HCT116 (cell line): ENCODE measurements at places on chromosomes 5 and 9. TPM values are rescaled to one million over a fixed set of nuclear protein-coding genes. Genes with fewer than 3 reads are reported as not detected.

DNA sequence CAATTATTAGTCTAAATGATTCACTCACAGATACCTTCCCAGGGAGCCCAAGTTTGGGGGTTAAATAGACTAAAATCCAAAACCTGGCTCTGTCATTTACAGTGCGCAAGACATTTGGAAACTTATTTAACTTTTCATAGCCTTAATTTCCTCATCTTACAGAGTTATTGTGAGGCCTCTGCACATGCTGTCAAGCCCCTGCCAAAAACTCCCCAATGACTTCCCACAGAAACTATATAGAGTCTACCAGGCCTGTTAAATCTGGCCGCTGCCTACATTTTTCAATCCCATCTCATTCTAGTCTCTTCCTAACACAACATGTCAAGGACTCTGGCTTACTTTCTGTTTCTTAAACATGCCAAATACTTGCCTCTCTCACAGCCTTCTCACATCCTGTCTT lies 412.5 kb downstream of the ELAVL2 start:
- no peaks in the 10 kb centered on the region for H3K27me3 ChIP-seq
- no peak overlapping the region for H3K4me3 ChIP-seq
- no peak for DNase-seq
- H3K36me3 ChIP-seq = no peaks in the 10 kb centered on the region
- H3K27ac ChIP-seq = no peak overlapping the region

DNA sequence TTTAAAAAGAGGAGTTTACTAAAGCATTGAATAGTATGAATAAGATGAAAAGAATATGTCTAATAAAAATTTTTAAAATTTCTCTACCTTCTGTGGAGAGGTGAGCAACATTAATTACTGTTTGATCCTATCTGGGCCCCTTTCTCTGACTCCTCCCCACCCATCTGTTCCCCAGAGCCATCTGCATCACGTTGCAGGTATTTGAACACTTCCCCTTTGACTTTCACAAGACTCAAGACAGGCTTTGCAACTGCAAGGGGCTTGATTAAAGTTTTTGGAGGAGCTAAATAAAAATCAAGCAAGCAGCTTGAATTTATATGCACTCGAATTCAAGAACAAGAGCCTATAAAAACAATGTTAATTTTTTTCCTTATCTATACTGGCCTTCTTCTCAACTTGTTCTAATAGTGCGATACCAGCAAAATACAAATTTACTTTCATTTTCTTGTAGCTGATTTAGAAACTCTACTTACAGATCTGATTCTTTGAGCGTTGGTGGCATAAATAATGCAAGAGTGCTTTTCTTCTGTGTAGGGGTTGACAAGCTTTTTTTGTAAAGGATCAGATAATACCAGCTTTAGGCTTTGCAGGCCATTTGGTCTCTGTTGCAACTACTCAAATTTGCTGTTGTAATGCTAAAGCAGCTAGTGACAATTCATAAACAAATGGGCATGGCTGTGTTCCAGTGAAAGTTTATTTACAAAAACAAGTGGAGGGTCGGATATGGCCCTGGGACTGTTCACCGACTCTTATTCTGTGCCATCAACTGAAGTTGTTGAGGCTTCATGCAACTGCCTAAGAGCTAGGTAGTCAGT lies 21.2 kb downstream of the TXNDC8 start:
- H3K27me3 ChIP-seq = no peaks in the 10 kb centered on the region
- no peak for DNase-seq

Gene PCDHGC4
- 0.05 TPM for total RNA-seq

Gene PSAT1
- 226 TPM for total RNA-seq

Gene CCDC127
- total RNA-seq = 5.1 TPM

- no peaks in the 10 kb centered on the region for H3K36me3 ChIP-seq
- no peak overlapping the region for H3K4me3 ChIP-seq
- no peaks in the 10 kb centered on the region for H3K4me1 ChIP-seq
- 0 out of 2 replicates have a peak, but pooled peaks cover 2% of the 10 kb centered on the region for H3K27me3 ChIP-seq
- no peak for DNase-seq
- no peak overlapping the region for H3K27ac ChIP-seq
These were observed 118.0 kb upstream of the TNPO1 start for GRCh38 chr5:72698481-72698880.

- no peak overlapping the region for H3K27ac ChIP-seq
- no peaks in the 10 kb centered on the region for H3K27me3 ChIP-seq
- no peak overlapping the region for H3K4me3 ChIP-seq
These were observed 320.1 kb downstream of the MTRR start for GRCh38 chr5:8188874-8189565.

DNA sequence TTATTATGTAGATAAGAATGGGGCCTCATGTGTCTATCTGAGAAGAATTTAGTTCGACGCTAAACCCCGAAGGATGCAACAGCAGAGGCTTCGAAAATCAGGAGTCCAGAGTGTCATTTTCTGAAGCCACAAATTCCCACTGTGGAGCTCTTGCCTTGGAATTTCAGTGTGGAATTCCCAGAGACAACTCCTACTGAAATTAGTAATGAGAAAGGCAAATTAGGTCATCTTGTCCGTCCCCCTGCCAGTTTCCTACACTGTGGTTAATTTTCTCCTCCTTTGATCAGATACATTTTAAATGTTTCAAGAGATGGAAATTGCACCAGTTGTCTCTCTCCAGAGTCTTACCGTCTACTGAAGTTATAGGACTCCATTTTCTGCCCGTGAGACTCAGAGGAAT lies 633.6 kb downstream of the BNC2 start:
- H3K4me3 ChIP-seq = no peak overlapping the region
- no peaks in the 10 kb centered on the region for H3K4me1 ChIP-seq
- no peaks in the 10 kb centered on the region for H3K27me3 ChIP-seq
- no peak overlapping the region for H3K27ac ChIP-seq
- H3K36me3 ChIP-seq = no peaks in the 10 kb centered on the region

DNA sequence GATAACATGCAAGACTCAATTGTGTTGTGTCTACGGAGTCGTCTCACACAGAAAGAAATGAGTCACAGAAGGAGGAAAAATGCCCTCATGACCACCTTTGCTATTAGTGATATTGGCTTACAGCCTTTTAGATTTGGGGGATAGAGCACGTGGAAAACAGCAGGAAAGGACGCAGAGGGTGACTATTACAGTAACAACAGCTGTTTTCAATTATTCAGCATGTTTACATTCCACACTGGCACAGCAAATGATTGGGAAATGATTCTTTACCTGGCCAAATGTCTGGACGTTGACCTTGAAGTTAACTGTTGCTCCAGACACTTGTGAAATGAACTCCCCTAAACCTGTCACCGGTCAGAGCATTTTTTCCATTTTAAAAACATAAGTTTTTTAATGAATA lies 46.8 kb downstream of the APTX start:
- no peak overlapping the region for H3K27ac ChIP-seq
- no peak for DNase-seq
- H3K36me3 ChIP-seq = no peaks in the 10 kb centered on the region
- H3K4me3 ChIP-seq = no peak overlapping the region
- H3K27me3 ChIP-seq = no peaks in the 10 kb centered on the region

DNA sequence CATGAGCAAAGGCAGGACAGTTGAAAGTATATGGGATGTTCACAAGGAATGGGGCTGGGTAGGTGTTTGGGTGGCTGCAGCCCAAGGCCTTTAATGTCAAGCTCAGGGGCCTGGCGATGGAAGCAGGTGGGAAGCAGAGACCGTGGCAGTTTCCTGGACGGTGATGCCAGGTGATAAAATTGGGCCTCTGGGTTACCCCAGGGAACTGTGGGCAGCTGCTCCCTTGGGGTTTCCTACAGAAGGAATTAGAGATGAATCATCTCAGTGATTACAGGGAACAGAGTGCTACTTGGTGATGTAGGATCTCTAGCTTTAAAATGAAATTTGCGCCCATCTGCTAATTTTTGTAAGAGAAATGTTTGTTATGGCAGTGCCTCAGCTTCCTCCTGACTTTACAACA lies 39.2 kb downstream of the TSTD2 start:
- H3K4me1 ChIP-seq = peaks cover 3% of the 10 kb centered on the region; the same call in 1 of the 2 replicates
- H3K36me3 ChIP-seq = no peaks in the 10 kb centered on the region

Gene SEMA4D
- 32.0 TPM for total RNA-seq

GRCh38 chr9:122320413-122320881 lies 50.4 kb upstream of the PTGS1 start:
- no peak overlapping the region for H3K27ac ChIP-seq
- no peaks in the 10 kb centered on the region for H3K4me1 ChIP-seq
- no peak overlapping the region for H3K4me3 ChIP-seq
- DNase-seq = no peak
- peaks cover 30% of the 10 kb centered on the region; the same call in 1 of the 2 replicates for H3K36me3 ChIP-seq

Gene RARS1
- 122 TPM for total RNA-seq

DNA sequence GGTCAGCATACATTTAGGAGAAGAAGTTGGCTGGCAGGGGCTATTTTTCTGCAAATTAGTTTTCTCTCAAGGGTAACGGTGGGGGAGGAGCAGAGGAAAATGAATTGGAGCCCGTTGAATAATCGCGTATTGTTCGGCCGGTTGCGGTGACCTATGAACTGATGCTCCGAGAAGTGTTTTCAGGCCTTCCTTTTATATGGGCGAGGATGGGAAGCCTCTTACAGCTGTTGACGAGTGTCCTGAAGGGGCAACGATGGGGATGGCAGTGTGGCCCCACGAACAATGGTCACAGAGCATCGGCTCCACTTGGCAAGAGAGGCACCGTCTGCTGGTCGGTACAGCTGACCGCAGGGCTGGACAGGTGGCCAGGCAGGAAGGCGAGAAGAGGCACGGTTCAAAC lies 400.7 kb downstream of the ZSWIM6 start:
- no peak for DNase-seq
- H3K36me3 ChIP-seq = no peaks in the 10 kb centered on the region
- no peaks in the 10 kb centered on the region for H3K4me1 ChIP-seq
- H3K4me3 ChIP-seq = no peak overlapping the region

Gene SLC6A7
- total RNA-seq = not detected

DNA sequence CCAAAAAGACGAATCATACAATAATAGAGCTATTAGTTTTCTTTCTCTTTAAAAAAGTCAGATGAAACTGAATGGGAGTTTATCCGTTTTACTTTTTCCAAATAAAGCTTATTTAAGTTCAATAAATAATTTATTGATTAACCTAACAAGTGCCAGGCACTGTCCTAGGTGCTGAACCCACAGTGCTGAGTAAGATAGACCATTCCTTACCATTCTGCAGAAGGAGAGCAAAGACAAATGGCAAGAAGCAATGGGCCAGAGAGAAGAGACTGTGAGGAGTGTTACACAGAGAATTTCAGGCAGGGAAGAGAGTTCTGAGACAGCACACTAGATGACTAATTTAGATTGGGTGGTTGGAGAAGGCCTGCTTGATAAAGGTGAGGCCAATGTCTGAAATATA lies 127.2 kb downstream of the AUH start:
- no peak overlapping the region for H3K4me3 ChIP-seq
- no peaks in the 10 kb centered on the region for H3K4me1 ChIP-seq
- no peaks in the 10 kb centered on the region for H3K27me3 ChIP-seq
- no peaks in the 10 kb centered on the region for H3K36me3 ChIP-seq

Gene TRIM7
- total RNA-seq = 30.2 TPM

- H3K4me3 ChIP-seq = no peak overlapping the region
- no peak for DNase-seq
- no peaks in the 10 kb centered on the region for H3K27me3 ChIP-seq
These were observed 4.3 kb downstream of the RAI14 start for GRCh38 chr5:34660444-34660843.

GRCh38 chr5:139740138-139740991 lies 55.2 kb upstream of the PSD2 start:
- no peaks in the 10 kb centered on the region for H3K27me3 ChIP-seq
- DNase-seq = no peak
- no peaks in the 10 kb centered on the region for H3K36me3 ChIP-seq
- H3K4me3 ChIP-seq = no peak overlapping the region

Gene SLC34A1
- not detected for total RNA-seq
